ENCODE measurements at places on chromosomes 11 and 22. TPM values are rescaled to one million over a fixed set of nuclear protein-coding genes. Genes with fewer than 3 reads are reported as not detected.

SCGB1C1 gene
- total RNA-seq, result not detected

KCNK7 gene
- total RNA-seq, result 4.2 TPM

HYOU1 gene
- 52.7 TPM for total RNA-seq

F2 gene
- not detected for total RNA-seq

MYO7A gene
- total RNA-seq, result 3.9 TPM

Measured in tongue (tissue), 3 donors.